Frontal cortex (tissue), 4 donors: ENCODE measurements at places on chromosomes 7 and 10. TPM values are rescaled to one million over a fixed set of nuclear protein-coding genes. Genes with fewer than 3 reads are reported as not detected.

POLR1F gene
- total RNA-seq = 14.3 TPM

FFAR4 gene
- not detected for total RNA-seq

HPSE2 gene
- total RNA-seq = not detected

FAM13C gene
- 20.8 TPM for total RNA-seq

MUC12 gene
- 0.41 TPM for total RNA-seq

UTF1 gene
- not detected for total RNA-seq

WNT8B gene
- total RNA-seq = not detected

GJD4 gene
- total RNA-seq = not detected

ZNF467 gene
- total RNA-seq = 1.6 TPM

HEPACAM2 gene
- total RNA-seq = under 0.01 TPM

SEMA3C gene
- 307 TPM for total RNA-seq

SPDYE16 gene
- 0.41 TPM for total RNA-seq
